ENCODE measurements at places on chromosomes 2 and 18.

- DNase-seq: no peak
These were observed 49.7 kb downstream of the LIMS1 start for GRCh38 chr2:108583903-108584520.

- no peak for DNase-seq
These were observed 149.2 kb upstream of the VWC2L start for GRCh38 chr2:214261683-214262082.

GRCh38 chr18:69838620-69839411, 108.9 kb downstream of the CD226 start:
- no peak for DNase-seq

DNA sequence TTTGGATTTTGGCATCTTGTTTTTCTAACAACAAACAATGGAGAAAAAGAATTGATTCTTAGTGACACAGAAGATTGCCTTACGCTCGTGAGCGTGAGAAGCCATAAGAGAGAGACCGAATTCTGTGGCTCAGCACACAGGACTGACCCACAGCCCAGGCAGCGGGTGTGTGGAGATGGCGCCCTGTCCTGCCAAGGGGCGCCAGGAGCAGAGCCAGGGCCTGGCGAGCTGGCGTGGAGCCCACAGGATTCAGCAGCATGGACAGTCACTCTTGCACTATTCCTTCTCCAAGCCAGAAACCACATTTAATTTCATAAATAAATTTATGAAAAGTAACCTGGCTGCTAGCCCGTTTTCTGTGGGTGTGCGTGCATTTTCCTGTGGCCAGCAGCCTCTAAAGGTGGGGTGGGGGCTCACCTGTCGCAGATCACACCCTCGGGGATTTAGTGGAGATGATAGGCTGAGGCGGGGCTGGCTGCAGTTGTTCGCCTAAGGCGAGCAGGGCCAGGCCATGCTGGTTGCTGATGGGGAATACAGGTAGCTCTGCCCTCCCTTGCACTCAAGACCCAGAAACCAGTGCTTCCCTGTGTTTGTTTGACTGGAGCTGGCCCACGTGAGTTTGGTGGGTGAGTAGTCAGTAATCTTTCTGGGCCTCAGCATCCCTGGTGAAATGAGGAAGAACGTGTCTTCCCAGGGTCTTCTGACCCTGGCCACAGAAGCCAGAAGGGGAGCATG, 46.2 kb downstream of the FAM168B start:
- DNase-seq: no peak

DNA sequence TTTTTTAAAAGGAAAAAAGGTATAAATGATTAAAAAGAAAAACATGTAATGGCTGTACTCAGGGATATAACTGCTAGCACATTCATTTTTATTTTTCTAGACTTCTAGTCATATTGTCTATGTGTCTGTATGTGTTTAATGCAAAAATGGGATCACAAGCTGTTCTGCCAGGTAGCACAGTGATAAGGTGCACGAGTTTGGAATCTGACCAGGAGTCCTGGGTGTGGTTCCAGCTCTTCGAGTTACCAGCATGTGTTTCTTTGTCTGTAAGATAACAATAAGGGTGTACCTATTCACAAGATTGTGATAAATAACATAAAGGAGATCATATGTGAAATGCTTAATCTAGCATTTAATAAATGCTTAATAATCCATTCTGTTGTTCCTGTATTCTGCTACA, 145.3 kb downstream of the PKP4 start:
- DNase-seq: no peak

GRCh38 chr2:101657787-101658186, 39.7 kb upstream of the MAP4K4 start:
- DNase-seq: no peak

DNA sequence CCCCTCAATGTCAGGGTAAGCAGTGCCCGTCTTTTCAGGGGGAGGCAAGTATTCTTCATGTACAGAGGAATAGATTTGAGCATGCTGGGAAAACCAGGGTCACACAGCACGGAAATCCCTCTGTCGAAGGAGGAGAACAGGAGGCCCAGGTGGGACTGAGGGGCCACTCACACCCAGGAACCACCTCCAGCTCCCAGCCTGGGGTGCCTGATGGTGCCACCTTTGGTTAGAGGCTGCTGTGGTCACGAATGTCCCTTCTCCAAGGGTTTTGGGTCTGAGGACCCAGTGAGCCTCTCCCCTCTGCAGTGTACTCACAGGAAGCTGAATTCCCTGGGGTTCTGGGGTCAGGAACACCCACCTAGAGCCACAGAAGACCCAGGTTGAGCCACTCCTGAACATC, 197.3 kb downstream of the ANKRD30B start:
- no peak for DNase-seq
